ENCODE measurements at places on chromosomes 4 and X. TPM values are rescaled to one million over a fixed set of nuclear protein-coding genes. Genes with fewer than 3 reads are reported as not detected.

CDS1 gene
- total RNA-seq = 0.36 TPM

SRPK3 gene
- not detected for total RNA-seq

CYSLTR1 gene
- not detected for total RNA-seq

IGFBP7 gene
- total RNA-seq = 2,241 TPM

ERVMER34-1 gene
- total RNA-seq = 0.16 TPM

USP17L24 gene
- not detected for total RNA-seq

ANXA10 gene
- 1.6 TPM for total RNA-seq

MAGEB4 gene
- total RNA-seq = not detected

LIMCH1 gene
- 12.6 TPM for total RNA-seq

IGSF1 gene
- not detected for total RNA-seq

SMR3B gene
- not detected for total RNA-seq

TEX13B gene
- total RNA-seq = not detected

MAGEE2 gene
- not detected for total RNA-seq

KCND1 gene
- 0.81 TPM for total RNA-seq

ZNF182 gene
- 3.2 TPM for total RNA-seq

ZNF330 gene
- total RNA-seq = 15.2 TPM

SORCS2 gene
- 0.16 TPM for total RNA-seq

CNKSR2 gene
- under 0.01 TPM for total RNA-seq

NIPAL1 gene
- total RNA-seq = 1.6 TPM

Measured in cardiac atrium fibroblast (primary cell).